ENCODE measurements at places on chromosomes 3 and 15. TPM values are rescaled to one million over a fixed set of nuclear protein-coding genes. Genes with fewer than 3 reads are reported as not detected.
A peak's percentile ranks its signal among the peaks of the same experiment; 100 is the strongest.

GRCh38 chr15:62912808-62913207 is 129.7 kb upstream of the TPM1 start:
- no peak for DNase-seq

The HAUS2 gene
- 12.4 TPM for polyA plus RNA-seq

The DPPA2 gene
- not detected for polyA plus RNA-seq

DNA sequence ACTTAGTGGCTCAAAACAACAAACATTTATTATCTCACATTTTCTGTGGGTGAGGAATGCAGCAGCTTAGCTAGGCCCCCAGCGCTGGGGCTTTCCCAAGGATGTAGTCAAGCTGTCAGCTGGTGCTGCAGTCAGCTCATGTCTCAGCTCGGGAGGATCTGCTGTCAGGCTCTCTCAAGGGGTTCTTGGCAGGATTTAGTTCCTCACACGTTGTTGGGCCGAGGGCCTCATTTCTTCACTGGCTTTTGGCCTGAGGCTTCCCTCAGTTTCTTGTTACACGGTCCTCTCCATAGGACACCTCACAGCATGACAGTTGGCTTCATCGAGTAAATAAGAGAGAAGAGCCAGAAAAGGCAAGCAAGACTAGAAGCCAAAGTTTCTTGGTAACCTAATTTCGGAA is 13.7 kb upstream of the U2SURP start:
- DNase-seq = peak; percentile 73

The RHOV gene
- polyA plus RNA-seq = not detected

- DNase-seq = no peak
These were observed 588.4 kb downstream of the UNC13C start for GRCh38 chr15:54566654-54567053.

DNA sequence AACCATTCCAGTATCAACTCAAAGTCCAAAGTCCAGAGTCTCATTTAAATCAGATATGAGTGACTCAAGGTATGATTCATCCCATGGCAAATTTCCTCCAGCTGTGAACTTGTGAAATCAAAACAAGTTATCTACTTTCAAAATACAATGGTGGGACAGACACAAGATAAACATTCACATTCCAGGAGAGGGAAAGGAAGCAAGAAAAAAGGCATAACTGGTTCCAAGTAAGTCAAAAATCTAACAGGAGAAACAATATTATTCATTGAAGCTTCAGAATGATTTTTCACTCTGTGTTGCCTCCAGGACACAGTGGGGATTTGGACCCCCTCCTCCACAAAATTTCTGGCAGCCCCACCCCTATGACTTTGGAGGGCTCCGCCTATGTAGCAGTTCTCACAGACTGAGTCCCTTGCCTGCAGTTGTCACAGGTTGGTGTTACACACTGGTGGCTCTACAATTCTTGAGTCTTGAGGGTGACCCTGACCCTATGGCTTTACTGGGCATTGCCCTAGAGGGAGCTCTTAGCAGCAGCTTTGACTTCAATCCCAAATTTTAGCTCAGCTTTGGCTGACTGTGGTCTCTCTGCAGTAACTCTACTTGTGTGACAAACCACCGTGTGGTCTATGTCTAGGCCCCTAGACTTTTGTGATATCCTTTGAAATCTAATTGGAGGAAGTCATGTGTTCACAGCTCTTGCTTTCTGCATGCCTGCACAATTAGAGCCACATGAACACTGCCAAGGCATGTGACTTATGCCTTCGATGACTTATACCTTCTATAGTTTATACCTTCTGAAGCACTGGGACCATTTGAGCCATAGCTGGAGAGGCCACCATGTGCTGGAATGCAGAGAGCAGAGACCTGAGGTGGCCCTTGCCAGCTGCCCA is 644.2 kb downstream of the GRM7 start:
- DNase-seq = peak; percentile 53

DNA sequence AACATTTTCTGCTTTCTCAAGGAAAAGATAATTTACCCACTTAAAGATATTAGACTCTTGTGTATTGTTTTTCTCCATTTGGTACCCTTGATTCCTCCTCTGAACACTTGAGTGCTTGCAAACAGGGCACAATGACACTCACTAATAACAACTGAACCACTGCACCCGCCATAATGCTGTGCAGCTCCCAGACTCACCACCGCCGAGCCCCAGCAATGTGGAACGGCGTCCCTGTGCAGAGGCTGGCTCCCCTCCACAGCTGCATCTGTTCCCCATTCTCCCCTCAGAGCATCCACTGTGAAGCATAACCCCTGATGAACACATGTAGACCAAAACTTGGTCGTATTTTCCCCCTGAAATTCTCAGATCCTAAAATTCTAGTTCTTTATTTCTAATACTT is 276.2 kb upstream of the PLSCR5 start:
- no peak for DNase-seq

GRCh38 chr3:119322021-119322834 is 28.0 kb downstream of the ARHGAP31 start:
- no peak for DNase-seq

DNA sequence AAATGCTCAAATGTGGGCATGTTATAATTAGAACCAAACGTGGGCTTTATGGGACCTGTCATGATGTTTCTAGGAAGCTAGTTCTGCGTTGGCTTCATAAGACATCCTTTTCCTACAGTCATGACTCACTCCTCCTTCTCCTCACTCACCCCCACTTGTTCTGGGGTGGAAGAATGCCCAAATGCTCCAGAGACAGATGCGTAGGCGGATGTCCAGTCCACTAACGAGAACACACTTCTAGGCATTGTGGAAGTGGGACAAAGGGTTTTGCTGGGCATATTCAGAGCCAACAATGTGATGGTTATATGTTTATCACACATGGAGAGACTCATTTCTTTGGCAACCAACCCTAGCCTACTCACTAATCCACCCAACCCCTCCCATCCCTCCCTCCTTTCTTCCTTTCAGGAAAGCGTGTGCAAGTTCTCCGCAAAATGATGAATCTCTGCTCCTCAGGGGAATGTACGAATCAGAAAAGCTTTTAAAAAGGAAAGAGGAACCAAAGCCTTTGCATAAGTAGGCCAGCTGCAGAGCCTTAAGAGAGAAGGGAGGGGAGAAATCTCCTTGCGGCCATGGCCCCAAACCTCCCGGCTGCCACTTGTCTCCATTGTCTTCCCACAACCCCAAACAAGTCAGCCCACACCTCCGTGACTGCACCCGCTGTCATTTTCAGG is 123.0 kb upstream of the SPRED1 start:
- DNase-seq = peak; percentile 77

GRCh38 chr15:57158589-57158988 is 217.7 kb upstream of the CGNL1 start:
- DNase-seq = no peak

GRCh38 chr3:53589201-53589600 is 94.8 kb downstream of the CACNA1D start:
- no peak for DNase-seq

- DNase-seq = no peak
These were observed 35.3 kb upstream of the BBX start for GRCh38 chr3:107487490-107487889.

The PARP6 gene
- 34.5 TPM for polyA plus RNA-seq

The TMEM40 gene
- polyA plus RNA-seq = 5.2 TPM

The IL17RB gene
- 1.3 TPM for polyA plus RNA-seq

GRCh38 chr3:34072297-34072696 is 273.9 kb downstream of the PDCD6IP start:
- no peak for DNase-seq

GRCh38 chr15:58074452-58074851 is 8.9 kb upstream of the ALDH1A2 start:
- DNase-seq = no peak

GRCh38 chr3:5297895-5298294 is 110.4 kb downstream of the EDEM1 start:
- no peak for DNase-seq

DNA sequence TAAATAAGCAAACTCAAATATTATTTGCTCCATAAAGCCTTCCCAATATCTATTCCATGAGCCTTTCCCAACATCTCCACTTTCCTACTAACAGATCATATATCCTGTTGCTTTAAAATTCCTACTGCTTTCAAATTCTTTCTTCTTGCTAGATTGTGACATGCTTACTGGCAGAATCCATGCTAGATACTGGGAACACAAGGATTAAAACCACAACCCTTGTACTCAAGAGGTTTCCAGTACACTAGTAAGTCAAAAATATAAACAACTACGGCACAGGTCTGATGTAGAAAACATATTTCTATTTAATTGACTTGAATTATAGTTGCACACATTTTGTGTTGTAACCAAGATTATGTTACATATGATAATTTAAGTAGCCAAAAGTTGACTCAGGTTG is 275.0 kb downstream of the ZBTB20 start:
- no peak for DNase-seq

DNA sequence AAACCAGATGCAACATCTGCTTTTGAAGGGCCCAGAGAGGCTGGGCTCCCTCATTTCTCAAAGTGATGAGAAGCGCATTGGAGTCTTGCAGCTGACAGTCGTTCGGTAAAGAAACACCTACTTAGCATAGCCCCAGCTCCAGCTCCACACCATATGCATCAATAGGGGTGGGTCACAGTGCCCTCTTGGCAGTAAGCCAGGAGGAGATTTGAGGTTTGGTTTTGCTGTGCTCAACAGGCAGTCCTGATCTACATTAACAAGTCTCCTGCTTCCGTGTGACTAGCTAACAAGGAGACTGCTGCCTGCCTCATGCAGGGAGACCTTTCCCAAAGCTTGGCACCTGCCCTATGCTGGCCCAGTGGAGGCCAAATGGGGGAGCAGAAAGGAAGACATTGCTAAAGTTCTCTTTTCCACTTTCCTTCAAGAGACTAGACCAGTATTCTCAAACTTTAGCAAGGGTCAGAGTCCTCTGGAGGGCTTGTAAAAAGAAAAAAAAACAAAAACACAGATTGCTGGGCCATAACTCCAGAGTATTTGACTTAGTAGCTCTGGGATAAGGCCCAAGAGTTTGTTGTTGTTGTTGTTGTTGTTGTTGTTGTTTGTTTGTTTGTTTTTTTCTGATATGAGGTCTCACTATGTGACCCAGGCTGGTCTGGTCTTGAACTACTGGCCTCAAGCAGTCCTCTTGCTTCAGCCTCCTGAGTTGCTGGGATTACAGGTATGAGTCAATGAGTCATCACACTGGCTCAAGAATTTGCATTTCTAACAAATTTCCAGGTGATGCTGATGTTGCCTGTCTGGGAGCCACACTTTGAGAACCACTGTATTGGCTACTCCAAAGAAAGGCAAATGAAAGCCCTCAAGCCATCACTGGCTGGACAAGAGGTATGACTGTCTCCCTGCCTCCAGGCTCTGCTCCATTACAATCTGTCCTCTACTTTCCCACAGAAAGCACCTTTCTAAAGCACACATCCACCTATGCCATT is 294.9 kb downstream of the RORA start:
- no peak for DNase-seq

- DNase-seq = no peak
These were observed 25.8 kb upstream of the SCAANT1 start for GRCh38 chr3:63937661-63938651.

GRCh38 chr3:15092686-15093085 is 6.3 kb downstream of the RBSN start:
- DNase-seq = no peak

The EFCC1 gene
- 1.2 TPM for polyA plus RNA-seq

DNA sequence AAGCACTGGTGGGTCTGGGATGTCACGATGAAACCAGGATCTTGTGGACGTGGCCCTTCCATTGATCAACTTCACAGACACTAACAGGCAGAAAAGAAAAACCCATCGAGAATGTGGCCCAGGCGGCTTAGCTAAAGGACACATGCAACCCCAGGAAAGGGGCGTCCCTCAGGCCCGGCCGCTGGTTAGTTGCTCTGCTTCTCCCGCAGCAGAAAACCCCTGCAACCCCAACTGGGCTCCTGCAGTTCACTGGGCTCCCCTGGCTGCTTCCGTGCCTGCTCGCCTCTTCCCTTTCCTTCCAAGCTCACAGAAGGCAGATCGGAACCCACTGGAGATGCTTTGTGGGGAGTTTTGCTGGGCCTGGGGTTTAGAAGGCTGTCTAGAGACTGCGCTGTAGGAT is 1.1 kb downstream of the GASK1A start:
- peak; percentile 49 for DNase-seq

GRCh38 chr3:36893826-36894225 is 51.0 kb downstream of the TRANK1 start:
- no peak for DNase-seq

- no peak for DNase-seq
These were observed 5.5 kb upstream of the SACM1L start for GRCh38 chr3:45683417-45684326.

- DNase-seq = peak; percentile 63
These were observed 557 bp downstream of the DENND4A start for GRCh38 chr15:65791335-65792137.

DNA sequence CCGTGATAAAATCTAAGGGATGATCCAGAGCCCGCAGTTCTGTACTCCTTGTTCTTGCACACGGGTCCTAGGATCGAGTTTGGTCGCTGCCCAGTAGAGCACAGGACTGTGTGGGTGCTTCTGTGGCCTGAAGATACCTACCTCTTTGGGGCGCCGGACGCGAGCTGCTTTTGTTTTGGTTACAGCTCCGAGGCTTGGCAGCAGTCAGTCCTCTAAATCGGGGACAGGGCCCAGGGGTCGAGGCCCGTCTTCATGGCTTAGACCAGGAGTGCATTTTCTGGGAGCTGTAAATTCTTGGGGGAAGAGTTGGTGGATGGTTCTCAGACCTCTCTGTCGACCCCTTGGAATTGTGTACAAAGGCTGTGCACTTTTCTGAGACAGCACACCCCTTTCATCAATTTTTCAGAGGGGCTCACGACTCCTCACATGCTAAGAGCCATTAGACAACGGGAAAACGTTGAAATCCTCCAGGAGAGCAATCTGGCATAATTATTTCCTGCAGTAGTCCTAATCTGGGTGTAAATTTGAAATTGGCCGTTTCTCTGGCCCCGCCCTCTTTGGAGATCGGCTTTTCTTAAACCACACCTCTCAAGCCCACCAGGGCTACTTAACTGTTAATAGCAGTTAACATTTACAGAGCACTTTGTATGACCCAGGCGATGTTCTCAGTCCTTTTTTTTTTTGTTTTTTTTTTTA is 928 bp downstream of the CEP97 start:
- DNase-seq = peak; percentile 29

- no peak for DNase-seq
These were observed 20.3 kb downstream of the SLCO2A1 start for GRCh38 chr3:134009345-134010000.

DNA sequence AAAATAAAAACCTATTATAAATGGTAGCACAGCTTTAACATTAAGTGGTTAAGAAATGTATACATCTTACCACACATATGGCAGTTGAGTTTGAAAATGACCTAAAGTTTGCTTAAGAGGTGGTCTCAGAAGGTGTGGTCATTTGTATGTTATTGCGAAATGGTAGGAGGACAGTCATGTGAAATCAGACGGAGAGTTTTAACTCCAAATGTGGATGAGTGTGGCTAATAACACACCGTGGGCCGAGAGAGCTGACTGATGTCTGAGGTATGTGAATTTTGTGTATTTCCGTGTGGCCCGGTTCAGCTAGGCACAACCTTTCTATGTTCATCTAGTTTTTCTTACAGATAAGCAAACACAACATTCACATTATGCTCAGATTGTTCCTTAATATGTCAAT is 71.9 kb downstream of the ARNT2 start:
- DNase-seq = no peak

- DNase-seq = no peak
These were observed 3.5 kb downstream of the LPP start for GRCh38 chr3:188157407-188157806.

The PPARG gene
- polyA plus RNA-seq = 16.7 TPM

The UPK1B gene
- polyA plus RNA-seq = 0.05 TPM

The ROBO2 gene
- polyA plus RNA-seq = 0.05 TPM

The MKRN3 gene
- polyA plus RNA-seq = 0.23 TPM

Data from right cardiac atrium (tissue), 5 donors.